A172 (cell line): ENCODE measurements at places on chromosomes 2 and 18.

DNA sequence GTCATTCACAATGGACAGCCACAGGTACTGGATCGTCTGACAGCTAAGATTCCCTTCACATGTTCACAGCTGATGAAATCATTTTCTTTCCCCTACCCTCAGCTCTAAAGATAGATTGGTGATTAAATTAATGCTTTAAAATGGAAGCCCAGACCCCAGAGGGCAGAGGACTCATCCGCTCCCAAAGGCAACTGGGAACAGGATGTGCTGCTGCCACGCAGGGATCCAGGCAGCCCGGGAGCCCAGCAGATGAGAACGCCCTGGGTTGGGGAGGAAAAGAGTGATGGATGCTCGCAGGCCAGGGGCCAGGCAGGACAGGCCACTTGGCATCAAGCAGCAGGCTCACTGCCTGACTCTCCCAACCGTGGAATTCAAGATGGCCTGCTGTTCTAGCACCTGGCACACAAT is 41.3 kb downstream of the HDHD2 start:
- no peak for DNase-seq

DNA sequence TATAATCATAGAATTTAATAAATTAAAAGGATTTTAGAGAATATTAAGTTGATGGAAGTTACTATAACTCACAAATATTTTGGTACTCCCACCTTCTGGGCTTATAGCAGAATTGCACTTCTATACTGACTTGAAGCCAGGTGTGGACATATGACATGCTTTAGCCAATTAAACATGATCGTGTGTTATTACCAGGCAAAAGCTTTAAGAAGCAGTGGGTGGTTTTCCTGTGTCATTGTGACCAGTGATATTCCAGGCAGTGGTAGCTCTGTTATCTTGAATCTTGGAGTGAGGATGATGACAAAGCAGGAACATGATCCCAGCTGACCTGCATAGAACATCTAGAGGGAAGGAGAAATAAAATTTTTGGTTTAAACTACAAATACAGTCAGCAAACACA is 370.9 kb upstream of the ZEB2 start:
- DNase-seq, result peak; percentile 65

GRCh38 chr2:144508172-144508851 is 11.6 kb downstream of the ZEB2 start:
- DNase-seq, result no peak

GRCh38 chr18:45008694-45009413 is 328.2 kb downstream of the SETBP1 start:
- DNase-seq, result no peak

DNA sequence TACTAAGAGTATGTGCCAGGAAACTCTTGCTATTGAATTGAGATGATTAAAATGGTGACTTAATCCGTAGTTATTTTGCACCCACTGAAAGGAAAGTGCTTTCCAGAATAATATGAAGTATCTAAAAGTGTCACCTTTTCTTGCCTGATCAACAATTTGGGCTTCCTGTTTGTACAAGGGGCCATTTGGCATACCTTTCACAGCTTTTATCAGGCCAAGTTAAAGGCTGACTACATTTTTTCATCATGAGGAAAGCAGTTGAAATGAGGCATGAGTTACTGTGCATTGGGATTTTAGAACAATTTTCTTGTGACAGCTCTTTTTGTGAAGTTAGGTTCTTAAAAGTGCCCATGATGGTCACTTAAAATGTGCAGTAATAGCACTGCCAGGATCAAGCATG is 11.2 kb downstream of the TSN start:
- no peak for DNase-seq

GRCh38 chr2:10326707-10327594 is 24.2 kb downstream of the HPCAL1 start:
- DNase-seq, result no peak

DNA sequence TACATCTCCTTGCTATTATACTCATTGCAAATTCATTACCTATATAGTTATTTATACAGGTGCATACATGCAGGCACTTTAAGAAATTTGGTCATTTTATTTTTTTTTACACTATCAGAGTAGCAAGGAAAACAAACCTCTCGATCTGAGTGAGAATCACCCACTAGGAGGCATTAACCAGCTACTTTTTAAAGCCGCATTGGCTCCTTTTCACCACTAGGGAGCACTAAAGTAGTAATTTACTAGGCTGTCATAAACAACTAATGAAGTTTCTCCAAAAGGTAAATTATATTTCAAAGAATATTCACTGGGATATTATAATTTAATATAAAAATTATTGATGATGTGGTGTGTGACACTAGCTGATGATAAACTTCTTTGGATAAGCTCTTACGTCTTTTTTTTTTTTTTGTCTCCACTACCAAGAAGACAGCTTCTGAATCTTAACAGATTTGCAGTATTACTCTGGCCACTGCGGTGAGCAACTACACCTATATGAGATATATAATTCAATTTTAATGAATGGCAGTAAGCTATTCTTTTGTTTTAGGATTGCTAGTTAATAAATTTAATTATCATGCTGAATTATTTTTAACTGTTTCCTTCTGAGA is 101.9 kb downstream of the NOL4 start:
- peak; percentile 72 for DNase-seq

DNA sequence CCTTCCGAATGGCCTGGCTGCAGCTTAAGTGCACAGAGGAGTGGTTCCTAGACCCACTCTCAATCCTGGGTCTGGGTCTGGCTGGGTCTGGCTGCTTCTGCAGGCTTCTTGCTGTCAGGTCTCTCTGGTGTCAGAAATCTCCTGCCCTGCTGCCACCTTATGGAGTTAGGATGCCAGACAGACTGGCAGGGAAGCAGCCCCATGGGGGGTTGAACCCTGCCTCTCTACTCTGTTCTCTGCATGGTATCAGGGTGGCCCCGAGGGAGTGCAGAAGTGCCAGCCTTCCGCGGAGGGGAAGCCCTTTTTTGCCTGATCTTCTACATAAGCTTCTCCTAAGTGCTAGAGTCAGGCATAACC is 89.4 kb downstream of the ZCCHC2 start:
- no peak for DNase-seq

- DNase-seq, result no peak
These were observed 46.9 kb upstream of the POMC start for GRCh38 chr2:25215232-25215631.

- DNase-seq, result no peak
These were observed 82.3 kb downstream of the ZEB2 start for GRCh38 chr2:144437636-144438035.

GRCh38 chr18:65439188-65439587 is 311.6 kb upstream of the CDH7 start:
- peak; percentile 0 for DNase-seq

DNA sequence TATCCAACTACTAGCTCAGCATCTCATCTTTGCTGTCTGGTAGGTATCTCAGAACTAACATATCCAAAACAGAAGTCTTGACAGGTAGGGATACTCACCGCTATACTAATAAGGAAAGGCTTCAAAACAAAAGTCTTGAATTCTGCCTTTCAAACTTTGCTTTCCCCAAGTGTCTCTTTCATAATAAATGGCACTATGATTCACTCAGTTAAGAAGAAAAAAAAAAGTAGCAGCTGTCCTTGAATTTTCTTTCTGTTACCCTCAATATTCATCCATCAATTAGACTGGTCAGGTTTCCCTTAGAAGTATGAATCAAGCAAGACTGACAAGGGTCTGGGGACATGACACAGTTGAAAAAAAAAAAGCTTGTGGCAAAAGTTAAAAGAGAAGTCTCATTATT is 175.1 kb downstream of the GULP1 start:
- DNase-seq, result no peak

DNA sequence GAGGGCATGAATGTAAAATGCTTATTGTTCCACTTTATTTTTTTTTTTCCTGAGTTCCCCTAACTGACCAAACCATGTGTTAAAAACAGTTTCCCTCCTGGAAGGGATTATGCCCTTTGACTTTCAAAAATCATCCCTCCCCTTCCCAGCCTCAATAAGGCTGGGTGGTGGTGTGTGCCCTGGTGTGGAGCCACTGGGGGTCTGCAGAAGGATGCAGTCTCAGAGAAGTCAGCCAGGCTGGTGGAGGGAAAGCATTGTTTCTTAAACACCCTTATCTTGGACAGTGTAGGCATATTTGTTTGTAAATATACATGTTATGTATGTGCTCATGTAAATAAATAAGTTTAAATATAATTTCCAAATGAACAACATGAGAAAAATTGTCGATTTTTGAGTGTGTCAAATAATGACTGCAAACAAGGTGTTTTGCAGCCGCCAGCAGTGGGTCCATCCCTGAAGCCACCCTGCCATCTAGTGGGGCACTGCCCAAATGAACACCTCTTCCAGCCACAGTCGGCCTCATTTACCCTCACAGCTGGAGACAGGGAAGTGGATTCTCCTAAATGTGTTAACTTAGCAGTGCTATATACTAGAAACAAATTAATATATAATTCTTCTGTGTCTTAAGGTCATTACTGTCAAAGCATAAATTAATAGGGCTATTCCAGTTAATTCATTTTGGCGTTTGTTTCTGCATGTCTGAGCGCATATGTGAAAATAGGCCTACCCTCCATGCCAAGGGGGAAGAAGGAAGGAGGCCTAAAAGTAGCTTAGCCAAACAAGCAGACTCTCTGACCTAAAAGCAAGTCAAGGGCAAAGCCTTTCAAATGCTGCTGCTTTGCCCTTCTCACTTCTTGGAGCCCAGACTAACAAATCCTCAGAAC is 209.6 kb upstream of the PIK3C3 start:
- DNase-seq, result peak; percentile 60

- DNase-seq, result no peak
These were observed 2.0 kb downstream of the GPC1 start for GRCh38 chr2:240437551-240437860.

- DNase-seq, result no peak
These were observed 55.4 kb upstream of the SMAD2 start for GRCh38 chr18:47985866-47986265.

- DNase-seq, result no peak
These were observed 132.1 kb downstream of the GBX2 start for GRCh38 chr2:236036045-236036444.

DNA sequence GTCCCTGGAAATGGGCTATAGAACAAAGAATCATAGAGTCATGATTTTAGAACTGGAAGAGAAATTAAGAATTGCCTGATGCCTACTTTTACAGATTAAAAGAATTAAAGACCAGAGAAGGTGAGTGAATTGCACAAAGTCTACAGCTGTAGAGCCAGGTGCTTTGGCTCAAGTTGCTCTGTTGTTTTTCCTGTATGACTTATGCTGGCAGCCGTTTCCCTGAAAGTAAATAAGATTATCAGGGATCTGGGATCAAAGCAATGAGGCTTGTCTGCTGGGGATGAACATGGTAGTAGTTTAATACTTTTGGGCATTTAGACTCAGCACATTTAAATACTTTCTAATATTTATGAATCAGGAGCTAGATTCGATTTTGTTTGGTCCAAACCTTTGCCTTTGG is 166.9 kb downstream of the PRPF40A start:
- DNase-seq, result no peak

DNA sequence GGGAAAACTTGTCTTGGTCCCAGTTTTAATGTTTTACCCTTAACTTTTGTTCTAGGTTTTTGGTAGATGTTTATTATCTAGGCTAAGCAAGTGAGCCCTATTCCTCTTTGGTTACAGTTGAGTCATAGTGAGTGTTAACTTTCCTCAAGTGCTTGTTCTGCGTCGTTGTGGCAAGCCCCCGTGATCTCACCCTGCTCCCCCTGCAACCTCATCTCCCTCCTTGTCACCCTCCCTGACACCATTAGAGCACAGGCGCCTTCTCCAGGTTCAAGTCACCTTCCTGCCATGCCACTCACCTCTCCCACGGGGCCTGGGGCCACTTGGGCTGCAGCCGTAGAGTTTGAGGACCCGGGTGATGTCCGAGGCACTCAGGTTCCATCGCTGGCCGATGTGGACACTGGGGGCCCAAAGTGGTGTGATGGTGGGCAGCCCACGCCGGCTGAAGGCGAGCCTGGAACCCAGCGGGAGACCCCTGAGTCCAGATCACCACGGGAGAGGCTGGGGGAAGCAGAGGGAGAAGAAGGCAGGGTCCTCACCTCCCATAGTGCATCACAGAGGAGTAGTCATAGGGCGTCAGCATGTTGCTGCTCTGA is 8.7 kb downstream of the ASTL start:
- no peak for DNase-seq

GRCh38 chr2:48914477-48915089 is 159.1 kb upstream of the LHCGR start:
- no peak for DNase-seq

GRCh38 chr2:209696836-209697711 is 74.6 kb upstream of the UNC80 start:
- no peak for DNase-seq

- DNase-seq, result peak; percentile 29
These were observed 152.9 kb upstream of the PGAP1 start for GRCh38 chr2:197079414-197079813.

GRCh38 chr2:109376796-109377495 is 236.8 kb downstream of the SEPTIN10 start:
- DNase-seq, result no peak

GRCh38 chr2:241855888-241856422 is 2.7 kb downstream of the PDCD1 start:
- no peak for DNase-seq

GRCh38 chr2:219739866-219740440 is 112.5 kb downstream of the SLC4A3 start:
- DNase-seq, result no peak

GRCh38 chr2:233387667-233388528 is 33.6 kb downstream of the DGKD start:
- peak; percentile 62 for DNase-seq

DNA sequence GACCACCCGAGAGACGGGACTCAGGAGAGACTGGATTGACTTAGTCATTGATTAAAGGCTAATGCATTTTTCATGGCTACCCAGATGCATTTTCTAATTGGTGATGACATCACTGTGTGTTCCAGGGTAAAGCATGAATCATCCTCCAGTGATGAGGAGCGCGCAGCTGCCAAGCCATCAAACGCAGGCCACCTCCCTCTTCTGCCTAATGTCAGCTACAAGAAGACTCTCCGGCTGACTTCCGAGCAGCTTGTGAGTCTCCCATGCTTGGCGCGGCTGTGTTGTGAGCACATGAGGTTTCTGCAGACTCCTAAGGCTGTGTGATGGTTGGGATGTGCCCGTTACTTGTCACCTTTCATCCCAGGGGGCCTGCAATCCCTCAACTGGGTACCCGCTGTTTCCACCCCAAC is 56.4 kb downstream of the LPIN1 start:
- DNase-seq, result peak; percentile 35

DNA sequence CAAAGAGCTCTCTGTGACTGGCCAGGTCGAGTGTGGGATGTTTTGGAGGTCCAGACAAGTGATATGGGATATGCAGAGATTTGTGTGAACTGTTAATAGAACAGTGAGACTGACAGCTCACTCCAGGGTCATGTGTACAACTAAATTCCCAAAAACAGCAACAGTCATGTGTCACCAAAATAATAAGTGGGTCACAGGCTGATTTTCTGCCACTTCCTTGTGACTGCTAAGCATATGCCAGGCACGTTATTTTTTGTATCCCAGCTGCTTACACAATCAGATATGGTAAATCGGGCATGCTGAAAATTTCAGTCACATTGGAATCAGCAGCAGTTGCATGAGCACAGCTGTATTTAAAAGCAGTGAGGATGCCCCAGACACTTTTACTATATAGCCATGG is 198.7 kb downstream of the PTGR3 start:
- DNase-seq, result no peak

DNA sequence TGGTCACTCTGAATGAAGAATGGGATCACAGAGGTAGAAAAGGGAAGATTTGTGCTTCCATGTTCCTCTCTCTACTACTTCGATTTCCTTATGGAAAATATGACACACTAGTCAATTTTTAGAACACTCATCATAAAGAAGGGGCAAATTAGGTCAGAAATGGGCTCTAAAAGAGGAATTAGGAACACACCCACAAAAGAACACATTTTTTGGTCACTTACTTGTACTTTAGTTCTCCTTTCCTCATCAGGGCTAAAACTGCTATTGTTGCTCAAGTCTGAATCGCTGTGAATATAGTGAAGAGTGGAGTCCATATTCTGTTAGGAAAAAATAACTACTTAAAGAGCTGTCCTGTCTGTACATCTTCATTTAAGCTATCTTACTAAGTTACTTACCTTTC is 52.6 kb downstream of the PPP4R1 start:
- no peak for DNase-seq
